ENCODE measurements at places on chromosomes 16 and 17. TPM values are rescaled to one million over a fixed set of nuclear protein-coding genes. Genes with fewer than 3 reads are reported as not detected.

Gene HOXB1
- total RNA-seq = not detected

Gene ZG16B
- not detected for total RNA-seq

Gene RRAD
- 1.1 TPM for total RNA-seq

Gene PYDC1
- total RNA-seq = not detected

Gene EPX
- not detected for total RNA-seq

Gene EFNB3
- 17.9 TPM for total RNA-seq

Gene LGALS9
- total RNA-seq = 6.5 TPM

Gene NUPR1
- total RNA-seq = not detected

Gene KRTAP1-5
- not detected for total RNA-seq

Gene ZSCAN10
- 0.74 TPM for total RNA-seq

Gene SLC9A5
- total RNA-seq = 1.4 TPM

Gene NHERF1
- total RNA-seq = 26.9 TPM

Gene HOXB13
- 0.20 TPM for total RNA-seq

Gene PABPN1L
- 3.9 TPM for total RNA-seq

Gene HOXB3
- not detected for total RNA-seq

Gene TMEM219
- total RNA-seq = 88.0 TPM

Gene SLC35G6
- total RNA-seq = 0.34 TPM

Gene C16orf54
- not detected for total RNA-seq

Gene CLUH
- 39.1 TPM for total RNA-seq

Gene TMEM238L
- total RNA-seq = not detected

Gene KRT20
- not detected for total RNA-seq

Gene EVI2A
- not detected for total RNA-seq

Gene KRT33B
- total RNA-seq = 0.61 TPM

Gene HNF1B
- total RNA-seq = not detected

Gene WWP2
- 46.8 TPM for total RNA-seq

Gene BIRC5
- total RNA-seq = 14.5 TPM

Gene ACE
- total RNA-seq = 3.7 TPM

Gene CDR2
- total RNA-seq = 8.5 TPM

Gene TNFRSF17
- total RNA-seq = not detected

Gene ASPA
- total RNA-seq = not detected

Gene KRTAP2-1
- total RNA-seq = not detected

Gene SPATA32
- not detected for total RNA-seq
